ENCODE measurements at places on chromosomes 3 and 15. TPM values are rescaled to one million over a fixed set of nuclear protein-coding genes. Genes with fewer than 3 reads are reported as not detected.

DNA sequence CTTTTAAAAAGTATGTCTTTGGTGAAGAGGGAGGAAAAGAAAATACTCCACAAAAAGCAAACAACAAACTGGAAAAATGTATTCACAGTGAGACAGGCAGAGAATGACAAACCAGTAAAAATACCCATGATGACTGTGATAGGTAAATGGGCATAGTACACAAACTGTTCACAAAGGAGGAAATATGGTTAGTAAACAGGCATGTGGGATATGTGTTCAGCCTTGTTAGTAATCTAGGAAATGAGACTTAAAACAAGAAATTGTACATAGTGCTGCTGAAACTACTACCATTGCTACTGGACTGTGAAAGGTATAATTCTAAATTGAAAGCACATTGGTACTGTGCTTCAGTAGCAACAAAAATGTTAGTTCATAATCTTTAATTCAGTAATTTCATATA, 50.1 kb downstream of the UBE2E2 start:
- H3K27ac ChIP-seq: no peak overlapping the region
- H3K36me3 ChIP-seq: no peaks in the 10 kb centered on the region
- no peaks in the 10 kb centered on the region for H3K27me3 ChIP-seq

The AVEN gene
- 14.2 TPM for total RNA-seq

GRCh38 chr3:118618247-118619040, 416.2 kb downstream of the IGSF11 start:
- no peaks in the 10 kb centered on the region for H3K27me3 ChIP-seq
- H3K27ac ChIP-seq: no peak overlapping the region
- no peaks in the 10 kb centered on the region for H3K4me1 ChIP-seq
- DNase-seq: no peak
- no peak overlapping the region for H3K4me3 ChIP-seq

DNA sequence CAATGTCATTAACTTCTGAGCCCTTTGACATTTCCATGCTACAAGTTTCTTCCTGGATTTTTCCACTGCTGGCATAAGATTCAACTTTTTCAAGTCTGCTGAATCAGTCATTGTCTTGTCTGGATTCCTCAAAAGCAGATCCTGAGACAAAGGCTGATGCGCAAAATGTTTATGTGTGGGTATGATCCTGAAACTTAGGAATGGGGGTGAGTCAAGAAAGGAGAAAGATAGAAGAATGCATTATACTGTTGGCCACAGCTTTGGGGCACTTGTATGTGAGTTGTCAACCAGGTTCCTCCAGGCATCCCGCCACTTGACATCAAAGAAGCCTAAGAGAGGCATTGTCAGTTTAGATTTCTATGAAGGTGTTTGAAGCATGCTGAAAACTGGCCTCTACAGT, 50.4 kb downstream of the FOXB1 start:
- no peaks in the 10 kb centered on the region for H3K36me3 ChIP-seq
- peaks cover 7% of the 10 kb centered on the region for H3K27me3 ChIP-seq
- DNase-seq: no peak
- no peak overlapping the region for H3K4me3 ChIP-seq
- no peaks in the 10 kb centered on the region for H3K4me1 ChIP-seq
- no peak overlapping the region for H3K27ac ChIP-seq

The SLC2A2 gene
- not detected for total RNA-seq

The LOXL1 gene
- total RNA-seq: 117 TPM

The TGM5 gene
- total RNA-seq: not detected

- no peaks in the 10 kb centered on the region for H3K36me3 ChIP-seq
- no peak overlapping the region for H3K4me3 ChIP-seq
- no peak overlapping the region for H3K27ac ChIP-seq
- H3K4me1 ChIP-seq: no peaks in the 10 kb centered on the region
- DNase-seq: no peak
- no peaks in the 10 kb centered on the region for H3K27me3 ChIP-seq
Observed at GRCh38 chr3:43759938-43760337, 69.2 kb downstream of the ABHD5 start.

DNA sequence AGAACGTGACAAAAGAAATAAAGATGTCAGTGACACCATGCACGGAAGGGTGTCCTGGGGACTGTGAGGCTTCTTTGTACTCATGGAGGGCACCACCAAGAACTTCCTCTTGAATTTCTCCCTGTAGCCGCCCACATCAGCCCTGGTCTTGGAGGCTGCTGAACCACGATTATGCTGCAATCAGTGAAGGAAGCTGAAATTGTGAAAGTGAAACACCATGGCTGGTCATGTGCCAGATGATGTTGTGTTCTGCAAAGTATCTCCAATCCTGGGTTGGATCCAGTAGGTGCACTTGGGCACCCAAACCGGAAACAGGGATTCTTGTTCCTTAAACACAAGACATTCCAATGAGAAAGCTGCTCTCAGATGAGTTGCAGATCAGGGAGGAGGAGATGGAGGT, 104.4 kb upstream of the GOLGA6L6 start:
- H3K36me3 ChIP-seq: no peaks in the 10 kb centered on the region
- H3K4me1 ChIP-seq: no peaks in the 10 kb centered on the region
- no peak overlapping the region for H3K4me3 ChIP-seq
- DNase-seq: peak; percentile 23

DNA sequence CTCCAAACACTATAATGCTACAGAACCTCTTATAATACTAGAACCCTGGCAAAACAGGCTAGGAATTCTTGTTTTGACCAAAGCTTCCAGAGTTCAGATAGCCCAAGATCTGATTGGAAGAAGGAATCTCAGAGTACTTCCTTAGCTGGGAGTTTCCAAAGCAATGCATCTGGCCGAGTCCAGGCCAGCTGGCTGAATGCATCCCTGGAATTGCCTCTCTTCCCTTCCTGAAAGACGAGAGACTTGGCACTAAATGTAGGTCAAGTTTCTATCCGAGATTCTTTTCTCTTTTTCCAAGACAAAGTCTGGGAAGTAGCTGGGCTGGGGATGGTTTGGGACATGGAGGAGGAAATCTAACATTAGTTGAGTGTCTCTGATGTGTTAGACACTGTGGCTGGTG, 68.7 kb upstream of the ADPGK start:
- no peak overlapping the region for H3K4me3 ChIP-seq
- no peaks in the 10 kb centered on the region for H3K4me1 ChIP-seq
- no peaks in the 10 kb centered on the region for H3K36me3 ChIP-seq
- H3K27ac ChIP-seq: no peak overlapping the region

- H3K4me1 ChIP-seq: no peaks in the 10 kb centered on the region
- peaks cover 7% of the 10 kb centered on the region for H3K27me3 ChIP-seq
- no peak overlapping the region for H3K4me3 ChIP-seq
- H3K36me3 ChIP-seq: no peaks in the 10 kb centered on the region
- no peak for DNase-seq
- H3K27ac ChIP-seq: no peak overlapping the region
Observed at GRCh38 chr3:25281041-25281731, 146.9 kb upstream of the RARB start.

DNA sequence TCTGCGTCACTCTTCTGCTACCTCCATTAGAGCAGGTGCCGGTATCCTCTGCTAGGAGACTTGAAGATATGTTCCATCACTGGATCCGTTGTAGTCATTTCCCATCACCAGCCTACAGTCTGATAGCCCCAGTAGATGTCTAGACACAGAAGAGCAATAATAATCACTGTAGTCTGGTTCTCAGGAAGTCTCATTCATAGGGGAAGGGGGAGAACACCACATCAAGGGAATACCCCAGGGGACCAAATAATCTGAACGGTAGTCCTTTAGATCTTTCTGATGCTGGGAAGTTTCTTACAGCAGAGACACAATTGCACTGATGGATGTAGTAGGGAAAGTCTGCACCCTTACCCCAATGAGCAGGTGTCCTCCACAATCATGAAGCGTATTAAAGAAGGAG, 595.0 kb downstream of the EPHA3 start:
- H3K4me1 ChIP-seq: no peaks in the 10 kb centered on the region
- no peaks in the 10 kb centered on the region for H3K36me3 ChIP-seq
- no peaks in the 10 kb centered on the region for H3K27me3 ChIP-seq
- DNase-seq: no peak
- H3K27ac ChIP-seq: no peak overlapping the region
- H3K4me3 ChIP-seq: no peak overlapping the region

- peak overlapping the region; percentile 14 for H3K27ac ChIP-seq
- H3K4me3 ChIP-seq: no peak overlapping the region
- H3K36me3 ChIP-seq: no peaks in the 10 kb centered on the region
- H3K27me3 ChIP-seq: no peaks in the 10 kb centered on the region
Observed at GRCh38 chr3:14533457-14533958, 6.6 kb downstream of the GRIP2 start.

GRCh38 chr15:67927501-67928168, 87.8 kb upstream of the RNU6-1 start:
- H3K27me3 ChIP-seq: no peaks in the 10 kb centered on the region
- H3K4me3 ChIP-seq: no peak overlapping the region
- no peak overlapping the region for H3K27ac ChIP-seq
- H3K4me1 ChIP-seq: peaks cover 6% of the 10 kb centered on the region
- H3K36me3 ChIP-seq: no peaks in the 10 kb centered on the region

- H3K4me1 ChIP-seq: peaks cover 24% of the 10 kb centered on the region
- H3K27ac ChIP-seq: no peak overlapping the region
Observed at GRCh38 chr3:66492672-66493071, 8.2 kb downstream of the LRIG1 start.

DNA sequence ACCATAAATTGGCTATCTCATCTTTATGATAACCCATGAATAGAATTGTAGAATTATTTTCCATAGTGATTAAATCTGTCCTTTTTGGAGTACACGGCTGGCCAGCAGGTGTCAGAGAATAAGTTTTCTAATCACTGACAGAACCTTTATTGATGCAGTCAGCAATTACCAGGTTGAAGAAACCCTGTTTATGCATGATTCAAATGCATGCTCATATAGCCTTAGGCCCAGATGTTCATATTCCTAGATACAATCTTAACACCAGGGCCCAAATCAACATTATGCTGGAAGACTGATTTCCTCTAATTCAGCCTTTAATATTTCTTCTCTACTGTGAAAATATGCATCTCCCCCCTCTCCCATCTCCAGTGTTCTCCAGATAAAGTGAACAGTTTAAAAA, 243.5 kb upstream of the DCBLD2 start:
- no peaks in the 10 kb centered on the region for H3K27me3 ChIP-seq
- no peak overlapping the region for H3K4me3 ChIP-seq
- no peaks in the 10 kb centered on the region for H3K36me3 ChIP-seq
- no peaks in the 10 kb centered on the region for H3K4me1 ChIP-seq
- no peak overlapping the region for H3K27ac ChIP-seq

DNA sequence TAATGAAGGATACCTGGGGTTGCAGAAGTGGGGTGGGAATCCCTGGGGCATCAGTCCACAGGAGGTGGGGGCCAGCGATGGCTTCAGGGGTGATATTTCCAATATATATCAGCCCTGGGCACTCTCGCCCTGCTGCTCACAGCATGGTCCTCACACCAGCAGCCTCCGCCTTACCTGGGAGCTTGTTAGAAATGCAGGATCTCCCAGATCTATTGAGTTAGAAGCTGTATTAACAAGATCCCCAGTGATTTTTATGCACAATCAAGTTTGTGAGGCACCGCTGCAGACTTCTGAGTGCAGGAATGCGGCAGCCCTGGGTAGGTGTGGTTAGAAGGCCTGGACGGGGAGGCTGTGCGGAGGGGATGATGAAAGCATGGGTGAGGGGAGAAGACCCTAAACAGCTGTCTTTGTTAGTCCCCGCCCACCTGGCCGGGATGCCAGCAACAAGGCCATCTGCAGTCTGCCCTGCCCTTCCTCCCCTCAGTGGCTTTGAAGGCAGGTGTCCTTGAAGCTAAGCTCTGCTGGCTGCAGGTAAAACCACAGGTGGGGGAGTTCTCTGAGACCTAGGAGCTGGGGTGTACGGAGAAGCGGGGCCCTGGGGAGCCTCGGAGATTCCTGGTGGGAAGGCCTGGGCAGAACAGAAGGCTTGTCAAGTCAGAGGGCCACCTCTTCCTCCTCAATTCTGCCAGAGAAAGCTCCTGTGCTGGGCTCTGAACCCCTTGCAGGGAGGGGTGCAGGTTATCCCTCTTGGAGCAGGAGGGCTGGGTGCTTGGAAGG, 11.4 kb downstream of the FAM107A start:
- no peak overlapping the region for H3K4me3 ChIP-seq
- H3K4me1 ChIP-seq: no peaks in the 10 kb centered on the region
- no peaks in the 10 kb centered on the region for H3K27me3 ChIP-seq
- H3K27ac ChIP-seq: no peak overlapping the region
- H3K36me3 ChIP-seq: no peaks in the 10 kb centered on the region

All from A673 (cell line).